ENCODE measurements at places on chromosomes 7 and 10.

DNA sequence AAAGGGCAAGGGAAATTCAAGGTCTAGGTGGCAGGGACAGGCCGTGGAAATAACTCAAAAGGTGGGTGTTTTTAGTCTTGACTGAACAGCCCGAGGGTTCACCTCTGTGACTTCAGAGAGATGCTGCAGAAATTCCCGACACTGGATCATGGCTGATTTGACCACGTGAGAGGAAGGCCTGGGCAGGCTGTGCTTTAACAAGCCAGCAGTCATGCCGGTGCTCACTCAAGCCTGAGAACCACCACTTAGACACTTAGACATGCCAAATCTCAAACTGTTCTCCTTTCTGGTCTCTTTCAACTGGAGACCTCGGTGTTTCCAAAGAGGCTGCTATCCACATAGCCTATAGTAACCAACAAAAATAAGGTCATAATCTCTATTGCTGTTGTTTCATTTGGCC, 15.4 kb downstream of the TECTB start:
- DNase-seq: no peak

DNA sequence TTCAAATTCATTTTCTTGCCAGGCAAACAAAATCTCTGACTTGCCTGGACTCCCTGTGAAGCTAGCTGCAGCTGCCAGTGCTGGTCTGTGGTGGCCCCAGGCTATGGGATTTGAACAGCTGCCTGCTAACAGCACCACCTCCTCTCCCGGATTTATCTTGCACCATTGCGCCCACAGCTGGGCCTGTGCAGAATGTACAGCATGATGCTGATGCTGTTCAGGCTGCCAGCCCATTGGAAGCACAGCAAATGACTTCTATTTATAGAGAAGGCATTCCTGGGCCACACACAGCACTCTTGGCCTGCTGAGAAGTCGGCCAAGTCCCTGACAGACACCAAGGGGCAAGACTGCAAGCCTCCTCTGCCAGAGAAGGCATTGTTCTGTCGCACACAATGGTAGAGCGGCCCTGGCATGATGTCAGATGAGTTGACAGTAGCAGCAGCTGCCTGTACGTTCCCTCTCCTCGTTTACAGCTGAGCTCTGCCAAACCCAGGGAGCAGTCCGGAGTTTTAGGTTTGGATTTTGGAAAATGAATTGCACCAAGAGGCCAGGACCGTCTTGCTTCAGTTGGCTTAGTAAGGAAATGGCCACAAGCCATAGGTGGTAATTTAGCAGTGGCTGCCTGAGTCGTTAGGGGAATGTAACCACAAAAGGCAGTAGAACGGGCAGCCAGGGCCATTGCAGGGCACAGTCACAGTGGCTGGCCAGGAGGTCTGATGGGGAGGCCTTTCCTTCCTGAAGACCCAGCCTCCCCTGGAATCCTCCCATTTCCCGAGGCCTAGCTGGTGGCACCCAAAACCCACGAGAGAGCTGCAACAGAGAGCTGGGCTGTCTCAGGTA, 38.5 kb downstream of the MTURN start:
- peak; percentile 70 for DNase-seq

- DNase-seq: no peak
Measured at GRCh38 chr10:114084215-114084614, 40.5 kb downstream of the ADRB1 start.

DNA sequence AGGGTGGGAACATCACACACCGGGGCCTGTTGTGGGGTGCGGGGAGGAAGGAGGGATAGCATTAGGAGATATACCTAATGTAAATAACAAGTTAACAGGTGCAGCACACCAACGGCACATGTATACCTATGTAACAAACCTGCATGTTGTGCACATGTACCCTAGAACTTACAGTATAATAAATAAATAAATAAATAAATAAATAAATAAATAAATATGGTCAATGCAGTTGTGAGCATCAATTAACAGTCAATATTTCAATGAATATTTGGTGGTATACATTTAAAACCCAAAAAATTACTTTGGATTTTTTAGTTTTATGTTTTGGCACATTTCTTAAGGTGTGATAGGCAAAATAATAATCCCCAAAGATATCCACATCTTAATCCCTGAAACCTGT, 15.6 kb downstream of the TRDMT1 start:
- no peak for DNase-seq

DNA sequence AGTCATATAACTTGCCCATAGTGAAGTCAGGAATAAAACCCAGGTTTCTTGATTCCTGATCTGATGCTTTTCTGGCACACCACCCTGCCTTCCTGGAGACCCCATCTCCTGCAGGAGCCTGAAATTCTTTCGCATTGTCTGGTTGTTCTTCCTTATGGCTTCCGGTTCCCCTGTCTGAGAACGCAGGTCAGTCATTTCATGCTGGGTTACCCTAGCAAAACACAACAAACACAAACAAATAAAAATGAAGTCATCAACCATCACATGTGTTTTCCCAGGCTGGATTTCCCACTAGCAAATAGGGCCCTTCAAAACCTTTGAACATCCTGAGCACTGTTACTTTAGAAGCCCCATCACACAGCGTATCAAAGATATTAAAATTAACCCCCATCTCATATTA, 569.6 kb downstream of the LRMDA start:
- no peak for DNase-seq

GRCh38 chr7:140122965-140123364, 53.8 kb downstream of the KDM7A start:
- no peak for DNase-seq

DNA sequence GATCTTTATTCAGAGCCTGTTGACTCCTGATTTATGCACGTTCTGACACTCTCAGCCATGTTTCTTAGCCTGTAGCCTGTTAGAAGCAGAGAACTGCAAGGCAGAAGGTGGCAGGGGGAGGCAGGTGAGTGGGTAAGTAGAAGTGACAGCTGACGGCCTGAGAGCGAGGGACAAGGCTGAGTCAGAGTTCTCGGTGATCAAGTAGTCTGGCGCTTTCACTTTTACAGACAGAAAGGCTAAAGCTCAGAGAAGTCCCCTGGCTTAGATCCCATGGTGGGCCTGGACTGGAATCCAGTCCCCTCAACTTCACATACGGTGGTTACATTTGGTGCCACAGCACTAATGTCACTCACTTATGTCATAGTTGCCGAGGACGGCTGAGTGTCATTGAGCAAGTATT, 139.0 kb downstream of the TACC2 start:
- DNase-seq: no peak

GRCh38 chr10:133275684-133276092, 980 bp downstream of the ADAM8 start:
- no peak for DNase-seq

GRCh38 chr10:115209133-115209532, 116.0 kb downstream of the ATRNL1 start:
- DNase-seq: no peak

- no peak for DNase-seq
Measured at GRCh38 chr10:34177445-34177844, 637.7 kb downstream of the PARD3 start.
